ENCODE measurements at places on chromosomes 6 and 20. TPM values are rescaled to one million over a fixed set of nuclear protein-coding genes. Genes with fewer than 3 reads are reported as not detected.

DNA sequence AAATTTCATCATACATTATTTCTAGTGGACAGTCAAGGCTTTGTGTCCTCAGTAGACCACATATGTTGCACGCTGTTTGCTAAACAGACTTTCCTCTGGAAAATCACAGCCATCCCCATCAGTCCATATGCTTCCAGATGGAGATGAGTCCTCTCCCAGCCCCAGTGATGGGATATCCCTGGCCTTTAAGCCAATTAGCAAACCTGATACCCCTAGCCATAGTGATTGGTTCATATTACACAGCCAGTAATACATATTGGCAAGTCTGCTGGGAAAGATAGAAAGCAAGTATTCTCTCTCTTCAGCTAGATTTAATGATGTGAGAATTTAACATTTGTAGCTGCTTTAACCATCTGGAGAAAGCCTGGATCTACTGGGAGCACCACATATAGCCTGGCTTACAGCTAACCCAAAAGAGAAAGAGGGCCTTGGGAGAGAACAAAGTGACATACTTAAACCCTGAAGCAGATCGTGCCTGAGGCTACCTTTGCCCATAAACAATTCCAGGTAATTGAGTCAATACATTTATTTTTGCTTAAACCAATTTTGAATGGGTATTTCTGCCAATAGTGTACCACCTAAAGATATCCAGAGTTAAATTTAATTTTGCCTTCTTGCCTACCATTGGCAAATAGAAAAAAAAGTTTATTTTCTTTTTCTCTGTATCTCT, 103.5 kb upstream of the HIVEP1 start:
- DNase-seq, result no peak

GRCh38 chr20:14518648-14519047, 181.2 kb upstream of the FLRT3 start:
- no peak for DNase-seq

DNA sequence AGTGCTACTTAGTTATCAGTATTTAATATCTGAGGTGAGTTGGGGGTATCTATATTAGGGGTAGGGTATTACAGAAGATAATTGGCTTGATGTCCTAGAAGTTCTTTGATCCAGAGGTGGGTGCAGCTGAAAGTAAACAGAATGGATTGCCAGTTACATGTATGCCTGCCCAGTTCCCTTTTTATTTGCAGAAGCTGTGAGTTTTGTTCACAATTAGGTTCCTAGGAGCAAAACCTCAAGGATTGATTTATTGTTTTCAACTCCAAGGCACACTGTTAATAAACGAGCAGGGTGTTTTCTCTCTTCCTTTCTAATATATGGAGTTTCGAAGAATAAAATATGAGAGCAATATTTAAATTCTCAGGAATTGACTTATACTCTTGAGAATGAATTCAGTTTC, 129.0 kb downstream of the SULF2 start:
- no peak for DNase-seq

TRIM15 gene
- not detected for total RNA-seq

FAM162B gene
- total RNA-seq, result not detected

LHFPL5 gene
- total RNA-seq, result not detected

CDSN gene
- total RNA-seq, result not detected

Data from OCI-LY7 (cell line).